ENCODE measurements at places on chromosomes 13 and 19. TPM values are rescaled to one million over a fixed set of nuclear protein-coding genes. Genes with fewer than 3 reads are reported as not detected.

DNA sequence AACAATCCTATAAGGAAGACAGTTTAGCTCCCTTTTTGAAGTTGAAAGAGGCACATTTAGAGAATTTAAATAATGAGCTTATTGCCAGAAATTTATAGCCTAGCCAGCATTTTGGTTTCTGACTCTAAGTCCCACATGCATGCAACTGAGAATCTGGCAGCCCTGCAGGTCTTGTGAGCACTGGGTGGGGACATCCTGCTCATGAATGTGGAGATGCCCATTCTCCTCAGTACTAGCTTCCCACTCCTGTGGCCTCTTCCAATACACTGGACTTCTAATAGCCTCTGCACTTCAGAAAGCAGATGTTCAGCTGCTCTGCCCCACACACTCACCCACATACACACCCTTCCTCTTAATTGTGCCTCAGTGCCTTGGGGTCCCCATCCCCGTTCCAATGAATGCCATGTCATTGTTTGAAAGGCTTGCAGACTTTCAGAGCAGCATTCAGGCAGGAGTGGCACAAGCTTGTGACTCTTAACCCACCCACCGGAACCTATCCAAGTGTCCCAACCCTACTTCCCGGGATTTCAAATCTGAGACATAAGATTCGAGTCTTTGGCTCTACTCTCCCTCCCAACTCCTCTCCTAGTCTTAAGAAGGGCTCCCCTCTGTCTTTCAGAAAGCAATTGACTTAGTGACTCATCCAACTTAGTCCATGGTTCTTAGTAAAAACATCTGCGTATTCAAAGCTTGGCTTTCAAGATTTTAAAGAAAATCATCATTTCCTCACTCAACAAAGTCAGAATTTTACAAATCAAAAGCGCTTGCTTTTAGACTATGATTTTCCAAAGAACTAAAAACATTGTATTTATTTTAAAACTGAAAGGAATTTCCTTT is 80.0 kb upstream of the FREM2 start:
- DNase-seq, result no peak

DNA sequence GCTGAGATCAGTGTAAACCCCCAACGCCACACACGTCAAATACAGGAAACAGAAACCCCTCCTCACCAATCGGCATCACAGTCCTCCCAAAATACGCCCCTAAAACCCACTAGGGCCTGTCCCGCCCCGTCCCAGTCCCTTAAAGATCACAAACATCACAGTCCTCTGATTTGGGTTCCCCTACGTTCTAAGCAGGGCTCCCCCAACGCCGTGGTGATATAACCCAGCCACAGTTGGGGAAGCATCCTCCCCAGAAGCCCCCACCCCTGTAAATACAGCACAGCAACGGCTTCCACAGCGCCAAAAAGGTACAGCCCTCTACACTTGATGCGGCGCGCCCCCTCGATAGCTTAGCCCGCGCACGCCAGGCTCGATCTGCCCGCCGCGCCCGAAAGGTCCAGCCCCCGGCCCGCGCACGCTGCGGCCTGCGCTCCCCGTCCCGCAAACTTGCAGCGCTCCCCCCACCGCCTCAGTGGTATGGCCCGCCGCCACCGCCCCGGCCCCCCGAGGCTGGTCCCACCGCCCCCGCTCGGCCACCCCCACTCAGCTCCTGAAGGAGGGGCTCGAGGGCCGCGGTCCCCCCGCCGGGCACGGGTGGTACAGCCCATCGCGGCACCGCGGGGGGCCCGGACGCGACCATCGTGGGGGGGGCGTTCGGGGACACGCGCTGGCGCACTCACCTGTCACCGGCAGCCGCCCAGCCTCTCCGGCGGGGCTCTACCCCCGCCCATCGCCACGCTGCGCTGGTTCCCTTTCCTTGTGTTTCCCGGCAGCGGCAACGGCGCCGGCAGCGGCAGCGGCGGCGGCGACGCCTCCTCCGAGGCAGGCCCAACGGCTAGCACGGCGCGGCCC is at the start of gene AKT2:
Gene AKT2, minus strand, starts transcription at position 845 of the 852 bp plus-strand sequence. CDS start 20,078 bp downstream, outside the sequence.
- DNase-seq, result no peak

GRCh38 chr13:52377898-52378297 is 28.1 kb downstream of the THSD1 start:
- DNase-seq, result no peak

DNA sequence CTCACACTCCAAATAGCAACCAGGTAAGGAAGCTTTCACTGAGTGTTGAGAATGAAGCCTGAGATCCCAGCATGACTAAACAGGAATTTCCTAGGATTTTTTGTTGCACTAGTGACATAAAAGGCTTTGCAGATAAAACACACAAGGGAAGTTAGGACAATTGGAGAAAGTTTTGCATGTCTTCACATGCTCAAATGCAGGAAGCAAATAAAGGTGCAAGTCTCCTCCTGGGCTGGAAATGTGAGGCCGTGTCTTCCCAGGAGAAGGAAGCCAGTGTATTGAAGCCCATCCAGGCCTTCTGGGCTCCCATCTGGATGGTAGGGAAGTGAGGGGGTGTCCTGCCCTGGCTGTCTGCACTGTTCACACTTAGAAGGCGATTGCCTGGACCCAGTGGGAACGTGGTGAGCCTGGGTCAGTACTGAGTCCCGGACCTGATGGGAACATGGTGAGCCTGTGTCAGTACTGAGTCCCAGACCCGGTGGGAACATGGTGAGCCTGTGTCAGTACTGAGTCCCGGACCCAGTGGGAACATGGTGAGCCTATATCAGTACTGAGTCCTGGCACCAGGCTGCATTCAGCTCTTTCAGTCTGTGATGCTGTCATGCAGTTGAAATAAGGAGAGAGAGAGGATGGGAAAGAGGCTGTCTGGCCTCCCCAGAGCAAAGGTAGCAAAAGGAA is 38.7 kb downstream of the SIAH3 start:
- no peak for DNase-seq

DNA sequence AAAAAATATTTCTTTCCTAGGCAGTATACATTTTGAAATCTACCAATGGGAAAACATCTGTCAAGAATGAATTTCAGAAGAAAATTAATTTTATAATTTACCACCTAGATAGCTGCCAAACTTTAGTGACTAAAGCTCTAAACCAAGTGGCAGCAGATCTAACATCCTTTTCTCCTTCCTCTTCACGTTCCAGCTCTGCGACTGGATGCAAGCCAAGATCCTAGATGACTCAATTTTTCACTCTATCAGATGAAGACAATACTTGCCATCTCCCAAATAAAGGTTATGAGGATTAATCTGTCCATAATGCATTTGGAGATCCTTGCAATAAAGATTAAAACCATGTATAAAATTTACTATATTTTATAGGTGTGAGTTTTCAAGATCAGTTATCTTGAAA is 66.7 kb upstream of the MIR17HG start:
- DNase-seq, result no peak

DNA sequence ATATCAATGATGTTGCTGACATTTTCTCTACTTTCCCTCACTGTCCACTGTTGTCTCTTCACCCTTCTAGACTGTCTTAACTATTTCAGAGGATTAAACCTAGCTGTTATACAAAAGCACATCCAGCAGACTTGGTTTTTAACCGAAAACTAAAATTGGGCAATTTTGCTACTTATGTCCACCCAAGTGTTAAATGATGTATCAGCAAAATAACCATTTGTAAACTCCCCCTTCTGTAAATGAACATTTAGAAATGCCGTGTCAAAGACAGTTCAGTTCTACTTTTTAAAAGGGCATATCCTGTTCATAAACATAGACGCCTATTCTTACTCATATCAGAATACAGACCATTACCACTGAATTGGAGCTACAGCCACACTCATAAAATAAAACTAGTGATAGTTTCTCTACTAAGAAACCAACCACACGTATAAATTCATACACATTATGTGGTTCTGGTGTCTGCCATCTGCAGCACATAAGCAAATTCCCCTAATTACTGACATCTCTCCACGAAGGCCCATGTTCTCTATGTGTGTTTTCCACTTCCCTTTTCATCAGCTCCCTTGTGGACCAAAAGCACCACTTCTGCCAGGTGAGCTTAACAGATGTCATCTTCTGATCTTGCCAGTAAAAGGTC is 1091.8 kb downstream of the PCDH9 start:
- DNase-seq, result no peak

- DNase-seq, result peak; percentile 73
These were observed 2.9 kb downstream of the NUMBL start for GRCh38 chr19:40687525-40688016.

DNA sequence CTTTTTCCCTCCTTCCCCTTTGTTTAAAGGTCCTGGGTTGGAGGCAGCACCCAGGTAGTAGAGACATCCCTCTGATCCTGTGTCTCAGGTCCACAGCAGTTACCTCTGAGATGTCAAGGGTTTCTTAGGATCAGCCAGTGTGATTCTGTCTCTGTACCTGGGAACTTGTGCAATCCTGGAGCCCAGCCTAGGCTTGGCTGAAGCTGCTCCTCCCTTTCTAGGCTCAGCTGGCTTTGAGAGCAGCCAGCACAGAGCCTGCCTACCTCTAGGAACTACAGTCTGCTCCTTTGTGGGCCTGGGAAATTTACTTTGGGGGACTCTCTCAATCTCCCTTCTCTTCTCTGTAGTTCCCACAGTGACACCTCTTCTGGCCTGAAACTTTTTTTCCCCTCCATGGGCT is 171.6 kb downstream of the MTUS2 start:
- no peak for DNase-seq

Gene OR10H1
- 0.09 TPM for total RNA-seq

GRCh38 chr19:4547303-4548237 is 7.7 kb upstream of the LRG1 start:
- no peak for DNase-seq

Gene EXOSC5
- total RNA-seq, result 12.7 TPM

Gene CAPS
- total RNA-seq, result 14.3 TPM

- no peak for DNase-seq
These were observed 16.2 kb downstream of the TMTC4 start for GRCh38 chr13:100658363-100658762.

Gene IGFL2
- not detected for total RNA-seq

Gene SYNE4
- 6.5 TPM for total RNA-seq

- DNase-seq, result peak; percentile 70
These were observed 9.1 kb upstream of the OLFM2 start for GRCh38 chr19:9945319-9945966.

DNA sequence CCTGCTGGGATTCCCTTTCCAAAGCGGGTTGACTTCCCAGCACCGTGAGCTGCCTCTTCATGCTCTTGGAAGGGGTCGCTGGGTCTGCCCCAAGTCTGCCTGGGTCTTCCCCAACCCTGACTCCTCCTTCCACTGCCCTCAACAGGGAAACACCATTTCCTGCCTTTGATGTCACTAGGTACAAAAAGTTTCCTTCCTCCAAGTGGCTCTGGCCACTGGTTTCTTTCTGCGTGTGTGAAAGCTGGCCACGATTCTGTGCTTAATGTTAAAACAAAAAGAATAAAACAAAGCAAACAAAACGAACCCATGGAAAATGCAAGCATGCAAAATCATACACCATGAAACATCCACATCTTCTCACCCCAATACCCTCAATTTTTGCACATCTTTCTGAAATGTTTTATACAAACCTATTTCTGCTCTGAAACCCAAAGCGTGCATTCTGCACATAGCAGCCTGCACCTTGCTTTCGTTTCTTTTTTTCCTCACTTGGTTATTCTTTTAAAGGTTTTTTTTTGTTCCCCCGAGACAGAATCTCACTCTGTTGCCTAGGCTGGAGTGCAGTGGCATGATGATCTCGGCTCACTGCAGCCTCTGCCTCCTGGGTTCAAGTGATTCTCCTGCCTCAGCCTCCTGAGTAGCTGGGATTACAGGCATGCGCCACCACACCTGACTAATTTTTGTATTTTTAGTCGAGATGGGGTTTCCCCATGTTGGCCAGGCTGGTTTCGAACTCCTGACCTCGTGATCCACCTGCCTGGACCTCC is 12.5 kb upstream of the TNFSF9 start:
- DNase-seq, result no peak

DNA sequence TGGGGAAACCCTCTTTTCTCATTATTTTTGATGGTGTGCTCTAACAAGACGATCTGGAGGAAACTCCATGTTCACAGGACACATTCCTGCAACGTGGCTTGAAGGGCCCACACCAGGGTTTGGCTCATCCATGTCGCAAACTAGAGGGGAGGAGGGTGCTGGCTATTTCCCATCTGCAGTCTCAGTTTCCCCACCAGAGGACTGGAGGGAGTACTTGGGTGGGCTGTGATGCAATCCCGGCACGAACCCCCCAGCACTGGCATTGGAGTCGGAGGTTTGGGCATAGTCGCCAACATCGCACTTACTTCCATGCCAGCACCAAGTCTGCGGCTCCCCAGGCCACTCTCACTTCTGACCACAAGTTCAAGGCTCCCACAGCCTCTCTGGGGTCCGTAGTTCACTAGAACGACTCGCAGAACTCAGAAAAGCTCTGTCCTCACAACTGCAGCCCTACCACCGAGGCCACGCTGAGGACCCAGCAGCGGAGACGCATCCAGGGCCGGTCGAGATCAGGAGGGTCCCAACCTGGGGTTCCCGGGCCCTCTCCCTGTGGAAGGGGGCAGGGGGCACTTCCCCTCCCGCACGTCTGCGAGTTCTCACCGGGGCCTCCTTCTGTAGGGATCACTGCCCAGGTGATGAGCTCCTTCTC is 165.6 kb upstream of the SOX1 start:
- no peak for DNase-seq

- no peak for DNase-seq
These were observed 747.4 kb downstream of the UQCRFS1 start for GRCh38 chr19:28465371-28466086.

Gene C19orf38
- 0.98 TPM for total RNA-seq

DNA sequence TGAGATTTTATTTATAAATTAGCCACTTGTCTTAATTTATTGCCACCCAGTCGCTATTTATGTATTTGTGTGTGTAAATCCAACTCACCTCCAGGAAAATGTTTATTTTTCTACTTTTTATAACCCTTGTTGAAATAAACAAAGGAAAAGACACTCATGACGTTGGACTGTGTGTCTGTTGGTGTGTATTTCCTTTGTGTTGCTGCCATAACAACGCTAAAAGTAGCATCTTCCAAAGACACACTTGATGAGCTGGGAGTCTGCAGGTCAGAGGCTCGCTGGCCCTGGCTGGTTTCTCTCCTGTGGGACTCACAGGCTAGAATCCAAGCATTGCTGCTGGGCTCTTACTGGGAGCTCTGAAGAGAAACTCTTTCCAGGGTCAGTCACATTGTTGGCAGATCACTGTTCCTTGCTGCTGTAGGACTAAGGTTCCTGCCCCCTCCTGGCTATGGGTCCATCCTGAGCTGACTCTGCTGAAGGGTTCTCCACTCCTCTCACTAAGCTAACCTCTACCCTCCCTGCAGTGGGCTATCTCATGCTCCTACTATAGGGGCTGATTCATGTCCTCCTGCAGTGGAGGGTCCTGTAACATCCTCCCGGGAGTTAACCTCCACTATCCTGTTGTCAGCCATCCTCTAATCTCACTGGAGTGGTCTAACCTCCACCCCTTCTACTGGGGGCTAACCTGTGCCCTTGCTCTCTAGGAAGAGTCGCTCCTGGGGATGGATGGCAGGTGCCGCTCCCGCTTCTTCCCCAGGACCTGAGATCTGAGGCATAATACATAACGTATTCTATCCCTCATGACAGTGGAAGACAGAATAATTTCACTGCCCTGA is 2.1 kb downstream of the IFNL2 start:
- no peak for DNase-seq
